ENCODE measurements at places on chromosomes 2 and 18. TPM values are rescaled to one million over a fixed set of nuclear protein-coding genes. Genes with fewer than 3 reads are reported as not detected.

Gene CYP20A1
- total RNA-seq: 28.6 TPM

Gene ARHGAP25
- 75.2 TPM for total RNA-seq

- no peaks in the 10 kb centered on the region for H3K4me1 ChIP-seq
- no peak overlapping the region for H3K27ac ChIP-seq
- H3K27me3 ChIP-seq: no peaks in the 10 kb centered on the region
- H3K4me3 ChIP-seq: no peak overlapping the region
Observed at GRCh38 chr18:58468191-58468590, 160.7 kb downstream of the ALPK2 start.

- DNase-seq: no peak
- H3K4me3 ChIP-seq: no peak overlapping the region
- no peaks in the 10 kb centered on the region for H3K36me3 ChIP-seq
- no peak overlapping the region for H3K27ac ChIP-seq
- no peaks in the 10 kb centered on the region for H3K27me3 ChIP-seq
Observed at GRCh38 chr2:187453078-187453641, 5.1 kb upstream of the CALCRL start.

DNA sequence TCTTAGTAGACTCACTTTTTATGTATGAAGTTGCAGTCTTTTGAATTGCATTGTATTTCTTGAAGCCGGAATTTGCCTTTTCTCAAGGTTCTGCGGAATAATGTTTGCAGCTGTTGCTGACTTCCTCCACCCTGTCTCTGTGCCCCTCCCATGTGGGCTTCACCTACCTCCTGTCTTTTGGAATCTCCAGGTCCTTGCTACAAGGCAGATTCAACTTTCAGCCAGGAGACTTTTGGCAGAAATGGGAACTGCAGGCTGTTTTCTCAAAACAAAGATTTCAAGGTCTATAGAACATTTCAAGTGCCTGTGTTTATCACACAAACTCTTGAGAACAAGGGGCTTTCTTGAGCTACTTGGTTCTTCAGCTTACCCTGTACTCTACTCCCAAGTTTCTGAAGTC, 25.6 kb downstream of the ZNF236 start:
- H3K4me1 ChIP-seq: no peaks in the 10 kb centered on the region
- H3K4me3 ChIP-seq: no peak overlapping the region
- H3K27ac ChIP-seq: no peak overlapping the region

DNA sequence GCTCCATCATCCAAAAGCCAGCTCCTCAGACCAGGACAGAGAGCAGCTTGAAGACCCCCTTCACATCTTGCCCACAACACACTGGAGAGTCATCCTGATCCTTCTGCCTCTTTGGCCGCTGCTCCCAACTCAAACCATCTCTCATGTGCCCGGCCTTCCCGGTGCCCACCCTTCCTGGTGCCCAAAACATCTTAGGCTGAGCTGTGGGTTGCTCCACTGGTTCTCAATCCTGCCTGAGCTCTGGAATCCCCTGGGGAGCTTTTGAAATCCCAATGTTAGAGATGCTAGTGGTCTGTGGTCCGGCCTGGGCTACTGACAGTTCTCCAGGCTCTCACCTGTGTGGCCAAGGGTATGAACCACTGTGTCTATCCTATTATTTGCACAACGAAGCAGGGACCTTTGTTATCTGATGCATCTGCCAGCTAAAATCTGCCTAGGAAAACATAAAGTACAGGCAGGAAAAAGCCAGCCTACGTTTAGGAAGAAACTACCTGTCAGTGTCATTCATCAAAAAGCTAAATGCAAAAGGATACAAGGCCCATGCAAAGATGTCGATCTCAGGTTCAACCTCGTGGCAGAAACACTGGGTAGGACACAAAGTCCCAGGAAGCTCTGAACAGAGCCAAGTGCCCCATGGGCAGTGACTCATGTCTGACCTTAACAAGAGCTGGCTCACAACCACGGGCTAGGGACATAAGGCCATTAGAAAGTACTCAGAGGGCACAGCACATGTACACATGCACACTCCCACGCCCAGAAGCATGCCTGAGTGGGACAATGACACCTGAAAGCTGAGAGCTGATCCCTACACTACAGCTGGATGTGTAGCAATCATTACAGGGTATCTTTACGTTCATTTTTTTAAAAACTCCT, 30.8 kb downstream of the TBC1D8 start:
- H3K27ac ChIP-seq: no peak overlapping the region
- DNase-seq: no peak
- H3K36me3 ChIP-seq: no peaks in the 10 kb centered on the region
- no peak overlapping the region for H3K4me3 ChIP-seq
- no peaks in the 10 kb centered on the region for H3K27me3 ChIP-seq

- H3K4me3 ChIP-seq: no peak overlapping the region
- H3K4me1 ChIP-seq: no peaks in the 10 kb centered on the region
- peaks cover 4% of the 10 kb centered on the region for H3K27me3 ChIP-seq
- H3K27ac ChIP-seq: no peak overlapping the region
- no peak for DNase-seq
Observed at GRCh38 chr2:69191634-69192033, 178.7 kb downstream of the ANTXR1 start.

GRCh38 chr2:200087451-200087850, 132.1 kb downstream of the MAIP1 start:
- H3K27ac ChIP-seq: no peak overlapping the region
- H3K4me3 ChIP-seq: no peak overlapping the region
- H3K36me3 ChIP-seq: no peaks in the 10 kb centered on the region
- no peaks in the 10 kb centered on the region for H3K27me3 ChIP-seq
- H3K4me1 ChIP-seq: no peaks in the 10 kb centered on the region
